Stimulated activated CD4-positive, alpha-beta T cell treated with anti-CD3 and anti-CD28 coated beads, Interleukin-12 subunit alpha, Interleukin-12 subunit beta, amount 100 ng/mL, for 48 hours (primary cell): ENCODE measurements at places on chromosomes 7 and 10.
A peak's percentile ranks its signal among the peaks of the same experiment; 100 is the strongest.

DNA sequence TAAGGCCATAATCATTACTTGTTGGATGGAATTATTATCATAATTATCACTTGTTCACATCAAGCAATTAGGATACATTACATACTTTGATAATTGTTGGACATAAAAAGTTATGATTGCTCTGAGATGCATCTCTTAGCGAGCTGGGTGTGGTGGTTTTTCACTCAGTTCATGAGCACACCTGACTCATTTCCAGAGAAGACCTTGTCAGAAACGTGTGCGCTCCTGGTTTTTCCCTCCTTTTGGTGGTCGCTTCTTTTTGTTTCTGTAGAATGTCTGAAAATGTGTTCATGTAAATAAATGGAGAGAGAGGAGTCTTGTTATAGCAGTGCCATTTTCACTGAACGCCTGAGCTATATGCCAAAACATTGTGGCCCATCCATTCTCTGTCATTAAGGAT, 141.3 kb downstream of the PAXIP1 start:
- no peak for DNase-seq

DNA sequence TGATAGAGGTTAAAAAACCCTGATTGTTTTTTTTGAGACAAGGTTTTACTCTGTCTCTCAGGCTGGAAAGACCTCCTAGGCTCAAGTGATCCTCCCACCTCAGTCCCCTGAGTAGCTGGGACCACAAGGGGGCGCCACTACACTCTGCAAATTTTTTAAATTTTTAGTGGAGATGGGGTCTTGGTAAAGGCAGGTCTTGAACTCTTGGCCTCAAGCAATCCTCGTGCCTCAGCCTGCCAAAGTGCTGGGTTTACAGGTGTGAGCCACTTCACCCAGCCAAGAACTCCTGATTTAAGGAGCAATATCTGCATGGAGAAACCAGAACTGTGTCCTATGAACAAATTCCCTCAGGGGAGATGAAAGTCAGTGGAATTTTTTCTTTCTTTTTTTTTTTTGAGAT, 7.3 kb upstream of the KLHDC10 start:
- DNase-seq: peak; percentile 73

DNA sequence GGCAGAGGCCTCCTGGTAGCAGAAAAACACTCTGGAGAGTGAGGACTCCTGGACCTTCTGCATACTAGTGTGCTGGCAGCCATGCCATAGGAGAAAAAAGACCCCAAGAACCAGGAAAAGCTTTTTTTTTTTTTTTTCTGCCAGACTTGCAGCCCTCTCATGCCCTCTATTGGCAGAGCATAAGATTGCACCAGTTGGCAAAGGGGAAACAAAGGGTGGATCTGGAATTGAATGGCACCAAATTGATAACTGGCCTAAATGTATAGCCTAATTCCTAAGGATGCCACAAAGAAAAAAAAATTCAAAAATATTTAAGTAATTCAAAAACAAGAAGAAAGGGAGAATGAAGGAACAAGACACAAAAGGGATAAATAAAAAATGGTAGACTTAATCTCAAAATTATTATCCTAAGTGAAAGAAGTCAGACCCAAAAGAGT, 112.5 kb upstream of the GHITM start:
- no peak for DNase-seq

GRCh38 chr10:77240041-77240652, 397.5 kb downstream of the KCNMA1 start:
- DNase-seq: no peak

DNA sequence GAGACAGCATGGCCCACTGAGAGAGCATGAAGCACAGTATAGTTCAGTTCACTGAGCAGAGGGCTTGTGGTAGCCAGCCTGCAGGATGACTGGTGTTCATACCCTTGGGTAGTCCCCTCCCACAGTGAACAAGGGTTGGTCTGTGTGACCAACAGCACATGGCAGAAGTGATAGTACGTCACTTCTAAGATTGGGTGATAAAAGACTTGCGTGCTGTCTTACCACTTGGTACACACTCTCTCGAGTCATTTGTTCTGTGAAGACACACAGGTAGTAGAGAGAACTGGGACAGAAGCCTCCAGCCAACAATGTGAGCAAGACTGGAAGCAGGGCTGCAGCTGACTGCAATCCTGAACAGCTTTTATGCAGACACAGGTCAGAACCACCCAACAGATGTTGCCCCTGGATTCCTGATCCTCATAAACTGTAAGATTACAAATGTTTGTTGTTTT, 14.6 kb downstream of the EPC1 start:
- peak; percentile 72 for DNase-seq

- DNase-seq: no peak
Observed at GRCh38 chr7:100485471-100485876, 1.7 kb downstream of the NYAP1 start.

DNA sequence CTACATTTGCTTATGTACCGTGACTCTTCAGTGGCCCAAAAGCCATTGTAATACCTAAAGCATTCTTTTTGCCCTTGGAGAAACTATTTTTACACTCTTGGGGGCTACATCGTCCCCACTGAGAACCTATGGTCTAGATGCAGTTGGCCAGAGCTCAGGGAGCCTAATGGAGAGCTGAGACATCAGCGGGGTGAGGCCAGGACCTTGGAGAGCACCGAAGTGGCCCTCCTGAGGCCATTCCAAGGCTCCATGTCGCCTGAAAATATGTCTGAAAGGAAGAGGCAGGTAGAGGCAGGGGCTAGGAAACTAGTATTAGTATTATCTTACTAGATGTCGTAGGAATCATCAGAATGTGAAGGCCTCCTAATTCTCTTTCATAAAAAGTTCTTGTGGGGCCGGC, 4.9 kb downstream of the PKD2L1 start:
- no peak for DNase-seq

GRCh38 chr7:1042492-1042833, 1.9 kb upstream of the GPR146 start:
- no peak for DNase-seq

DNA sequence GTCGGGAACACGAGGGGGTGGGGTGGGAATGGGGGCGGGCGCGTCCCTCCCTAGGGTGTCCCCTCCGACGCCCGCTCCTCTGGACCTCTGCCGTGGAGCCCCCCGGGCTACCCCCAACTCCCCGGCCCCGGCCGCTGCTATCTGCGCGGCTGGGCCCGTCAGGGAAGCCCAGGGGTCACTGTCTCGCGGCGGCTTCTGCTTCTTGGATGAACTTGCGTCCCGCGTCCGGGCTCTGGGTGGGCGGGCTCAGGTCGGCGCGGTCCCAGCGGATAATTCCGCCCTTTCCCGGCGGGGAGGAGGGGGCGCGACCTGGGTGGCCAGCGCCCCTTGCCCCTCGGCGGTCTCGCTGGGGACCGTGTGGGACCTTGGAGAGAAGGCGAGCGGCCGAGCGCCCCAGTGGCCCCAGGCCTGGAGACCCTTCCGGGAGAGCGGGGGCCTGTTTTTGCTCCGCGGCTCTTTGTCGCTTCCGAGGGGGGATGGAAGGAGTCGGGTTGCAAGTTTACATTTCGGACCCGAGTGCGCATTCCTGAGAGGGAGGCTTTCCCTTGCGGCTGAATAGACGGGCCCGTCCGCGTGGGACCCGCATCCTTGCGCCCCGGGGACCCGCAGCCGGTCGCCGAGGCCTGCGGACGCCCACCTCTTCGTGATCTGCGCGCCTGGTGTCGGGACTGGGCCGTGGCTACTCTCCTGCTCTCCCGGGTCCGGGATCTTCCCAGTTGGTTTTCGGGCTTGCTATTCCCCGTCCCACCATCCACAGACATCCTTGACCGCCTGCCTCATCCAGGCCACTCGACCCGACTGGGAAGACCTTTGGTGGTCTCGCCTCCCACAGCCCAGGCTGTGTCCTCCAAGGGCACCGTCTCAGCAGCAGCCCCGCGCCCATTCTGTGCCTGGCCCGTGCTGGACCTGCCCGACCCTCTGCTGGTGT, 812 bp downstream of the DOCK1 start:
- DNase-seq: no peak

DNA sequence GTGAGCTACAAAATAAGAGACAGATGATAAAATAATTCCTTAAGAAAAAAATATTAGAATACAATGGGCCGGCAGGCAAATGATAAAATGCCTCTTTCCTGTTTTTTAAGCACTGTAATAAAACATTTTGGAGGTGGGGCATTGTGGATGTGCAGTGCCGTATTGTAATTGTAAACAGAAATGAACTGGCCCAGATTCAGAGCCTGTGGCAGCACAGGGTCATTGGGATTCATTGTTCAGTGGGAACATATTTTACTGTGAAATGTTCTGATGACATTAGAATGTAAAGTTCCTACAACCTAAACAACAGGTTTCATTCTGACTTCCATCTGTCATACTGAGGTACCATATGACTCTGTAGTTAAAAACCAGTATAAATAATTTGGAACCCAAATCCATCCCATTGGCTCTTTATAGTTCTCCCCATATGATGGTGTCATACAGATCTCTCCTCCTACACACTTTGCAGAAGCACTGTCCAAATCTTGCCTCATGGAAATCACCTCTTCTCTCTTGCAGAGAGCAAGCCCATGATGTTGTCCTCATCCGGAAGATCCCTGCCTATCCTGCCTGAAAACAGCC, 264.6 kb downstream of the WDR37 start:
- DNase-seq: no peak

GRCh38 chr7:2002561-2003450, 229.9 kb downstream of the MAD1L1 start:
- DNase-seq: no peak

DNA sequence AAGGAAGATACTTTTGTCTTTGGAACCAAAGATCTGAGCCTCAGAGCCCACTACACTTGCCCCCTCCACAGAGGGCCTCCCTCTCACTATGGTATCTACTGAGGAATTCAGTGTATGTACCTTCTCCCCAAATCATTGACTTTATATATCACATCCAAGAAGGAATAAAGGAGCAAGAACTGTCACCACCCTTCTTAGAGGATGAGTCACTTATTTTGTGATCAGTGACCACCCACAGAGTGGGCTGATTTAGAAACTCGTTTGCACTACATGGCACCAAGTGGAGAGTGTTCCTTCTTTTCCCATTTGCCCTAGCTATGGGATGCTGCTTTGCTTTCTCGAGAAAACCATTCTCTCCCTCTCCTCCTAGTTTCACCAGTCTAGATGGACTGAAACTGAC, 5.7 kb downstream of the TMEM243 start:
- no peak for DNase-seq

GRCh38 chr10:122664501-122664900, 35.1 kb downstream of the C10orf120 start:
- no peak for DNase-seq

GRCh38 chr10:132054564-132054963, 11.2 kb upstream of the JAKMIP3 start:
- no peak for DNase-seq

- no peak for DNase-seq
Observed at GRCh38 chr10:103276896-103277712, at the start of gene INA. TSS of gene INA (plus strand) at chr10:103277138. CDS start at chr10:103277212, 74 bp downstream.
